ENCODE measurements at places on chromosomes 6 and 20.

DNA sequence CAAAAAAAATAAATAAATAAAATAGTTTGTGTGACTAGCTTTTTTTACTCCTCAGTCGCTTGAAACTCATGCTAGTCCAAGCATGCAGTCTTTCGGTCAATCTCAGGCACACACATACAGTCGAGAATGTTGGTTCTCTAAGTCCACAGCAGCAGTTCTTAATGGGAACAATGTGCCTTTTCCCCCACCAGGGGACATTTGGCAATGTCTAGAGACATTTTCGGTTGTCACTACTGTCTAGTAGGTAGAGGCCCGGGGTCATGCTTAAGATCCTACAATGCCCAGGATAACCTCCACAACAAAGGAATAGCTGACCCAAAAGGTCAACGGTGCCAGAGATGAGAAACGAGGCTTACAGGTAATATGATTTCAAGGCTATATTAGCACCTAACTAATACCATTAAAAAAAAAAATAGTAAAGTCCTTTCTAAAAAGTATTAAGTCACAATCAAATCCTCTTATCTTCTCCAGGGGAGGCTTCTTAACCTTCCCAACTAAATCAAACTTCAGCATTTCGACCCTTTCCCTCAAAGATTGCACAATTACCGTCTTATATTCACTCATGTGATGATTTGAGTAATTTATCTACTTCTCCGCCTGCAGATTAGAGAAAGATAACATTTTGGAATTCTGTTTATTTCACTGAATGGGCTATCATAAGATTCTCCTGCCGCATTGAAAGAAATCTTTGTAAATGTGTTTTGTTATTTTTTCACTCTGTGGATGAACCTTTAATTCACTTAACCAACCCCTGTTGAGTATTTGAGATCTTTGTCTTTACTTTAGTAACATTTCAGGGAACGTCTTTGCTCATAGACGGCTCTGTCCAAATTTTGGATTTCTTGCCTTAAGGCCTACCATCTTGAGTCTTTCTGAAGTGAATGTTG lies 8.1 kb upstream of the SALL4 start:
- DNase-seq, result no peak

DNA sequence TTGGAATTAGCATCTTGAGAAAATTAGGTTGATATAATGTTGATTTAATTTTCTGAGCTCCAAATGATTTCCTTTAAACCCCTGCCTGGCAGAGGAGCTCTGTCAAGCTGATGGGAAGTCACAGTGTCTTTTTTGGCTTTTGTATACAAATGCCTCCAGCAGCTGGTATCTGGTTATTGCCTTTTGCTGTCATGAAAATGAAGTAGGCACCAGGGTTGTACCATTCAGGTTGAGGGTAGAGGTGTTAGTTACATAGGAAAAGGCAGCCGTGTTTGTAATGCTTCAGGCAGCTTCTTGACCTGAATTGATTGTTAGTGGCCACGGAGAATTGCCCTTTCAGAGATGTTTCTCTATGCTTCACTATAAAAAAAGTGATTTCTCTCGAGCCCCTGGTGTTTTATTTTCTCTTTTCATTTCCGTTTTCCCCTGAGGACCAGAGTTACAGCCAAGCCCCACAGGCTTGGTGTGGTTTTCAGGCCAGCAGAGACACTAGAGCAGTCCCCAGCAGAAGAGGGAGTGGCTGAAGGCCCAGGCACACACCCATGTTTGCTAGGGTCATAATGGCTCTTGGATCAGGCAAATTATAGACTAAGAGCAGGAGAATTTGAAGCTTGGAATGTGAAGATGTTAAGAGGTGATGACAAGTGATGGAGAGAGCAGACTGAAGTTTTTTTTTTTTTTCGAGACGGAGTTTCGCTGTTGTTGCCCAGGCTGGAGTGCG lies 21.6 kb downstream of the CMTR1 start:
- DNase-seq, result no peak

DNA sequence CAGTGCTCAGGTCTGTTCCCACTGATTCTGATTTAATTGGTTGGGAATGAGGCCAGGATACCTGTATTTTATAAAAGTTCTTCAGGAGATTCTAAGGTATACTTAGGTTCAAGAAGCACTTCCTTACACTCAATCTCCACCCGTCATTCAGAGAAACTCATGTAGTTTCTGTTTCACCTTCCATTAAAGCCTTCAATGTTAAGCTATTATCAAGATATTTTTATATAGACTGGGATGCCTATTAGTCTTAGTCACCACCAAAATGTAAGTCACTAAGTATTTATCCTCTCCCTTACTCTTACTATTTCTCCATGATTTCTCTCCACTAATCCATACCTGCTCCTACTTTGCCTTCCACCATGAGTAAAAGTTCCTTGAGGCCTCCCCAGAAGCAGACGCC lies 38.1 kb upstream of the GCLC start:
- peak; percentile 44 for DNase-seq

DNA sequence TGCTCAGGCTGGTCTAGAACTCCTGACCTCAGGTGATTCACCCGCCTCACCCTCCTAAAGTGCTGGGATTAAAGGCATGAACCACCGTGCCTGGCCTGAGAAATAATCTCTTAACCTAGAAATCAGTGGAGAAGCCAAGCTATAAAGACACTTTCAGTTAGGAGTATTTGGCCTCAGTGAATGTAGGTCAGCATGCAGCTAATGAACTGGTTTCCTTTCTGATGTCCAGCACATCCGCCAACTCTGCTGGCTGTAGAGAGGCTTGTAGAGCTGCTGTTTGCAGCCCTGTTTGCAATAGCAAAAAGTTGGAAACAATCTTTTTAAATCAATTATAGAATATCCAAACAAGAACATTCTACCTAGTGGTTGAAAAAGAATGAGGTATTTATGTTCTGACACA lies 42.4 kb upstream of the ELOVL5 start:
- no peak for DNase-seq

DNA sequence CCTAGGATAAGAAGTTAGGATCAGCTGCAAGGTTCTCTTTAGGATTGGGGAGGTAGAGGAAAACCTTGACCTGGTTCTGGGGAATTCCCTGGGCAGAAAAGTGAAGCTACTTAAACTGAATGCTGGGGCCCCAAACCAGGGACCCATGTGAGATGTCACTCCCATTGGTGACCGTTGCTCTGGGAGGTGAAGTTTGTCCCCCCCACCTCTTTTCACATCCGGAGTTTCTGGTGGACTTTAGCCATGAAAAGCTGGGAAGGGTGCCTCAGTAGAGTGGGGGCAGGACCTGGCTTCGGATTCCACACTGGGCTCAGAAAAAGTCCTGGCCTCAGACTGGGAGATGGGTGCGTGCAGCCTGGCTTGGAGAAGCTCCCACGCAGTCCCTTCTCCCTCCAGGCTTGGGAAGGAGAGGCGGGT lies 13.2 kb downstream of the TJAP1 start:
- no peak for DNase-seq

GRCh38 chr6:53103993-53104675 lies 38.9 kb downstream of the FBXO9 start:
- peak; percentile 45 for DNase-seq

- no peak for DNase-seq
Measured at GRCh38 chr6:136644597-136644952, 94.4 kb upstream of the MAP7 start.

GRCh38 chr20:24872291-24873024 lies 76.6 kb upstream of the CST7 start:
- no peak for DNase-seq

- no peak for DNase-seq
Measured at GRCh38 chr6:125558241-125558843, 191.1 kb upstream of the HEY2 start.

- no peak for DNase-seq
Measured at GRCh38 chr20:48653706-48654051, 174.1 kb downstream of the PREX1 start.

- no peak for DNase-seq
Measured at GRCh38 chr6:154898821-154899220, 96.3 kb upstream of the TIAM2 start.

DNA sequence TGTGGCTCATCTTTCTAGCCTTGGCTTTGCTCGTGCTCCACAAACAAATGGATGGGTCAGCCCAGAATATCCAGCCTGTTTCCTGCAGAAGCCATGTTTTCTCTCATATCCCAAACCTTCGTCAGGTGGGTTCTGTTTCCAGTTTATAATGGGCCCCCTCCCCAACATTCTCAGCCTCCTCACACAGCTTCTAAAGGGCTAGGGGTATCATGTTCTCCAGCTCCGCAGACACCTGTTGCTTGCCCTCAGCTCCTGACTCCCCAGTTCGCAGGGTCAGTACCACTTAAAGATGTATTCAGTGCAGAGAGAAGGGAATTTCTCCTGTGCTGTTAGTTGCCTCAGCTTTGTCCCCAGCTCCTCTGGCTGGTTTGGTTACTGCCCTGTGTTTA lies 447.3 kb upstream of the JARID2 start:
- no peak for DNase-seq

DNA sequence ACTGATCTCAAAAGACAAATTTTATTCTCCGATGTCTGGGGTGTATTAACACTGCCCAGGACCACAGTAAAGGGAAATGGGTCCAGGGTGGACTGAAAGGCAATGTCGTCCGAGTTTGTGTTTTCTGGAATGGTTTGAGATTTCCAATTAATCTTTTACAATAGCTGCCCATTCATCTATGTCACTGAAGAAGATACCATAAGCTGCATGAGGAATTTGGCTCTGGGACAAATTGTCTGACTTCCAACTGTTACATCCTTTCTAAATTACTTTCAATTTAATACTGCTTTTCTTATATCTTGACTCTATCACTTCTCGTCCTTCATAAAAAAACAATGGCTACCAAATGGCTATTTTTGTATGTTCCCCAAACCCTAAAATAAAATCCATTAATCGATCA lies 130.7 kb upstream of the KCNK16 start:
- DNase-seq, result peak; percentile 78

- DNase-seq, result no peak
Measured at GRCh38 chr6:116651916-116652315, 16.6 kb downstream of the ZUP1 start.

DNA sequence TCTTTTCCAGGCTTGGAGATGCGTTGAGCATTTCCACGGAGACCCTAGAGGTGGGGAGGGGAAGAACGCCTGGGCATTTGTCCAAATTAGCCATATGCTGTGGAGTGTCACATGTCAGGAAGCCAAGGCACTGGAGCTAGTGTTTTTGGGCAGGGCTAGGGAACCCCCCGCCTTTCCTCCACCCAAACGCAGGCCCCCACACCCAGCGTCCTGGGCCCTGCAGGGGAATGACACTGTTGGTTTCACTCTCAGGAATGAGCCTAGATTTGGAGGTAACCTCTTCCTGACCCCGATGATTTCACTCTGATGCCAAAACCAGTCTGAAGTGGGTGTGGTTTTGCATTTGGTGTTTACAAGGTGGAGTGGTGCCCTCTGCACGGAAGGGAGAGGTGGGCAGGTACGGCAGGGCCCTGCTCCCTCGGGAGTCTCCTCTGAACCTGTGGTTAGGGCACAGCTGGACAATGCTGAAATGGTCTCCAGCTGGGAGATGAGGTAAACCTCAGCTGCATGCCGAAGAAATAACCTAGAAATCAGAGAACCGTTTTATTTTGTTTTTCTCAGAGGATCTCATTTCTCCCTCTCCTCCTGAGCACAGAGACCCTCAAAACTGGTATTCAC lies 29.5 kb downstream of the MTHFD1L start:
- no peak for DNase-seq

GRCh38 chr6:139239064-139239463 lies 52.7 kb downstream of the TXLNB start:
- no peak for DNase-seq

DNA sequence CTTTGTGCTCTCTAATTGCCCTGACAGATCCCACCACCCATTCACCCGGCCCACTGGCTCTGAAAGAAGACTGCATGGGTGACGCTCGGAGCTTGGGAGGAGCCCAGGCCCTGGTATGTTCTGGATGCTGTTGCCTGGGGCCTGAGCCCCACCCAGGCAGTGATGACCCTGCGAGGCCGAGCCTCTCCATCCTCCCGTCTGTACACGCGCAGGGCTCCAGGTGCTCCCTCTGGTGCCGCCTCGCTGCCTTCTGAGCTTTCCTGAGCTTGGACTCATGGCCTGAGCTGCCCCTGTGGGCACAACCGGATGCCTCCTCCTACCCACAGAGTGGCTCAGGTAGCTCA lies 61.2 kb downstream of the STK35 start:
- no peak for DNase-seq

- DNase-seq, result no peak
Measured at GRCh38 chr6:116022841-116023445, 37.7 kb downstream of the FRK start.

DNA sequence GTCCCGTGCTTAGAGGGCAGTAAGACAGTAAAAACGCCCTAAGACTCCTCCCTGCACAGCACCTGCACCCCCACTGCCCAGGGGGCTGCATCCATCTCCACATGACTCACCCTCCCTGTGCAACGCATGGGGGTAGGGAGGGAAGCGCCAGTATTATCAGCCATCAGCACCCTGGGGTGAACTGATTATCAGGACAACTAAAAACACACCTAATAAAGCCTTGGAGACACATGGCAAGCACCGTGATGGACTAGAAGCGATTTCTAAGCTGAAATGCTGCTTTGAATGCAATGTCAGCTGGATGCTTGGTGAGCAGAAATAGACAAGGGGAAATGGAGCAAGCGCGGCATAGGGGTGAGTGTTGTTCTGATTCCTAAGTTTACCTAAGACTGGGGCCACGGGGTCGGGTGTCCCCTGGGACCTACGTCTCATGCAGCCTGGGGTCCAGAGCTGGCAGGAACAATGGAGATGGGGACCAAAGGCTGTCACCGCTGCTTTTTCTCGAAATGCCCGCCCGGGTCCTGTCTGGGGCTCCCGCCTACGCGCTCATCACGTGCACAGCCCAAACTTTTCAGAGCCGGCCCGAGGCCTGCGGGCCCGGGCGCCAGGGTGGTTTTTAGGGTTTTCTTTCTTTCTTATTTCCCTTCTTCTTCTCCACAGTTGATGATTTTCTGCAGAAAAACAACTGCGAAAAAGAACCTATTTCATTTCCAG lies 702 bp upstream of the TNFAIP3 start:
- DNase-seq, result peak; percentile 51

GRCh38 chr20:36847009-36847709 lies 28.8 kb upstream of the TLDC2 start:
- peak; percentile 83 for DNase-seq

GRCh38 chr20:31568773-31569162 lies 36.3 kb upstream of the ID1 start:
- no peak for DNase-seq

- no peak for DNase-seq
Measured at GRCh38 chr20:57526885-57527460, 2.0 kb upstream of the CTCFL start.

DNA sequence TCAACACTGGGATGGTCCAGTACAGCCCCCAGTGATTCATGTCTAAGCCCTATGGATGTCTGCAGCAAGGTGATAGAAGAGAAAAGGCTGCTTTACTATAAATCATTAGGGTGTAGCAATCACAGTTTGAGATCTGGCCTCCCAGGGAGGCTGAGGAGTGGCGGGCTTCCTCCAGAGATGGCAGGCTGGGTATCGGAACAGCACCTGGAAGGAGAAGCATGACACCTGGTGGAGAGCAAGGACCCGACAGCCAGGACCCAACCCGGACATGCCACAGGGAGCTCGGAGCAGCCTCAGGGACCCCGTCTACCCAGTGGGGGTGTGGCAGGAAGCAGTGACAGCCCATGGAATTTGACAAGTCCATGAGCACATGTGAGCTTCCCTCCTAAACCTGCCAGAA lies 114.8 kb upstream of the CD93 start:
- DNase-seq, result peak; percentile 67

All from kidney tubule cell (primary cell).